SIG-M5 (cell line): ENCODE measurements at places on chromosomes 2 and 18.

- no peak for DNase-seq
Measured at GRCh38 chr2:174603280-174603679, 5.7 kb upstream of the WIPF1 start.

DNA sequence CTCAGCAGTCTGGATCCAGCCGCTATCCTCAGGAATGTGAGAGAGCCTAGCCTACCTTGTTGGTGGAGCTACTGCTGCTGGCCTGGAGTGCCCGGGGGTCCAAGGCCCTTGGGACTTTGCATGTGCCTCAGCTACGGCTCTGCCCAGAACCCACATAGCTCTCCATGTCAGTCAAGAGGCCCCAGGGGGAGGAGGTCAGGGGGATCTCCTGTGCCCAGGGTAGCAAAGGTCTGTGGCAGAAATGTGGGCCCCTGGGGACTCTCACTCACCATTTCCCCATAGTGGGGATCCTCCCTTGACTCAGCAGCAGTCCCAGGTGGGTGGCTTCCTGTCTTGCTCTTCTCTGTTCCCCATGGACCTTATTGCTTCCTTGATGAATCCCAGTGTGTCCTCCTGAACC, 342.7 kb upstream of the CHAC2 start:
- DNase-seq, result no peak

- no peak for DNase-seq
Measured at GRCh38 chr2:189412330-189412953, 28.8 kb upstream of the WDR75 start.

DNA sequence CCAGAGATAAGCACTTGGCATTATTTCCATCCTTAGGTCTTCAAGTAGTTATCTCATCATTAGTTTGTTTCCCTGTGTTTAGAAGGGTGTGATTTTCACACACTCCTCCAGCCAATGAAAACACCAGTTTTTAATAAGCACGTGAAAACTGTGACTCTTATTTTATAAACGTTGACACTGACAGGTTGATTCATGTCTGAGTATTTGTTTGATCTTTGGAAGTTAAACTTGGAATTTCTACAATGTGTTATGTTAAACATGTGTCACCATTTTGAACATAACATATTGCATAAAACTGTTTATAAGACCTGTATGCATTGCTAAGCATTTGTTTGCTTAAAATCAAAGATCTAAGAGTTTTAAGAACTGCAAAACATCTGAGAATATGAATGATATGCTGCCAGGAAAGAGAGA, 27.6 kb downstream of the SLC40A1 start:
- no peak for DNase-seq

- peak; percentile 31 for DNase-seq
Measured at GRCh38 chr2:140975237-140975636, 1155.6 kb downstream of the LRP1B start.

GRCh38 chr2:209633911-209634310, 137.7 kb upstream of the UNC80 start:
- no peak for DNase-seq

DNA sequence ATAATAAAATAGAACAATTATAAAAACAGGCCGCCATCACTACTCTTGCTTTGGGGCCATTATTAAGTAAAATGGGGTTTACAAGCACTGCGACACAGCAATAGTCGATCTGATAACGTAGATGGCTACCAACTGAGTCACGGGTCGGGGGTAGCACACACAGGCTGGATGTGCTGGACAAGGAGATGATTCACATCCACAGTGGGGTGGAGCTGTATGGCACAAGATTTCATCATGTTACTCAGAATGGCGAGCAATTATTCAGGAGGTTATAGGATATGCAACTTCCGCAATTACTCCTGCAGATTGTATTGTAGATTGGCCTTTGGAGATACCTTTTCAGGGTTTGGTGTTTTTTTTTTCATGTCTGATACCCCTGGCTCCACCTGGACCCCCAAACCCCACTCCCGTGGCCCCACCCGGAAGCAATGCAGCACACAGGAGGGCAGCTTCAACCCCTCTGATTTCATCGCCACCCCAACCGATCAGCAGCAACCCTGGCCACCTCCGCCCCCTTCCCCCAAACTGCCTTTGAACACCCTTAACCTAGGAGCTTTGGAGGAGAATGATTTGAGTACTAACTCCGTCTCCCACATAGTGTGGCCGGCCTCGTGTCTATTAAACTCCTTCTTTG, 21.4 kb upstream of the MLPH start:
- DNase-seq, result no peak
